RPMI8226 (cell line): ENCODE measurements at places on chromosomes 12 and 14.

GRCh38 chr14:24401810-24402702 lies 3.3 kb downstream of the NYNRIN start:
- no peak for DNase-seq

- DNase-seq: no peak
These were observed 1241.4 kb upstream of the TMEM132C start for GRCh38 chr12:127025545-127025944.

DNA sequence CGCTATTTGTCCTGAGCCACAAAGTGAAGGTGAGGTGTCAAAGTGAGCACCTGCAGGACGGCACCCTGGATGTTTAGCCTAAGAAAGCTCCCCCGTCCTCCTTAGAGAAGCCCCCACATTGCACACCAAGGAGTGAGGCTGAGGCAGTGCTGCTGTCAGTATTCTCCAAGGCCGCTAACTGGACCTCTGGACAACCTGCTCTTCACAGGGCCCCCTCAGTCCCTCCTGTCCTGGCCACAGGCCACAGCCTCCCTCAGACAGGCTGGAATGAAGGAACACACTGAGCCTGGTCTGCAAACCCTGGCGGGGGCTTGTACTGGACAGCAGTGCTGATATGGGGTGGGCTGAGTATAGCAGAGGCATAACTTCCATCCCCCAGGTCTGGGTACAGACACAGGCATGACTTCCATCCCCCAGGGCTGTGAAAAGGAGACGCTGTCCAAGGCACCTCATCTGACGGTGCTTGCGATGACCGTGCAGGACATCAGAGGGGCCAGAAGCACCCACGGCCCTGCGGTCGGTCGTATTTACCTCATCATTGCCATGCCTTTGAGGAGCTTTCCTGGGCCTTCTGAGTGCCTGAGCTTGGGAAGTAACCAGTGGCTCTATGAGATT lies 82.4 kb upstream of the DIO3 start:
- no peak for DNase-seq

GRCh38 chr12:52370926-52371608 lies 3.8 kb upstream of the KRT85 start:
- no peak for DNase-seq

DNA sequence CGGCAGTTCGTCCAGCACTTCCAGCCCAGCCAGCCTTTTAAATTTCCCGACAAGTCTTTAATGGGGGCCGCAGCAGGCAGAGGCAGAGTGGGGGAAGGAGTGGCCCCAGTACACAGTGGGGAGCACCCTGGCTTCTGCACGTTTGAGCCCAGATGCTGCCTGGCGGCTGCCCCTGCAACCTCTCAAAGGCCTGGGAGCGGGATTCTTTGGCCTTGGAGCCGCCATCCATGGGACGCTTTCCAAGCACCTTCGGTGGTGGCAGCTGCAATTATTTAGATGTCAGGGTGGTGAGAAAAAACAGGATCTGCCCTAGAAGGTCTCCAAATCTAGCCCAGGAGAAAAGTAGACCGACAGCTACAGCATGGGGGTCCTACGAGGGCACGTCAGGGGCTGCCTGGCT lies 46.0 kb downstream of the FAM222A start:
- no peak for DNase-seq

DNA sequence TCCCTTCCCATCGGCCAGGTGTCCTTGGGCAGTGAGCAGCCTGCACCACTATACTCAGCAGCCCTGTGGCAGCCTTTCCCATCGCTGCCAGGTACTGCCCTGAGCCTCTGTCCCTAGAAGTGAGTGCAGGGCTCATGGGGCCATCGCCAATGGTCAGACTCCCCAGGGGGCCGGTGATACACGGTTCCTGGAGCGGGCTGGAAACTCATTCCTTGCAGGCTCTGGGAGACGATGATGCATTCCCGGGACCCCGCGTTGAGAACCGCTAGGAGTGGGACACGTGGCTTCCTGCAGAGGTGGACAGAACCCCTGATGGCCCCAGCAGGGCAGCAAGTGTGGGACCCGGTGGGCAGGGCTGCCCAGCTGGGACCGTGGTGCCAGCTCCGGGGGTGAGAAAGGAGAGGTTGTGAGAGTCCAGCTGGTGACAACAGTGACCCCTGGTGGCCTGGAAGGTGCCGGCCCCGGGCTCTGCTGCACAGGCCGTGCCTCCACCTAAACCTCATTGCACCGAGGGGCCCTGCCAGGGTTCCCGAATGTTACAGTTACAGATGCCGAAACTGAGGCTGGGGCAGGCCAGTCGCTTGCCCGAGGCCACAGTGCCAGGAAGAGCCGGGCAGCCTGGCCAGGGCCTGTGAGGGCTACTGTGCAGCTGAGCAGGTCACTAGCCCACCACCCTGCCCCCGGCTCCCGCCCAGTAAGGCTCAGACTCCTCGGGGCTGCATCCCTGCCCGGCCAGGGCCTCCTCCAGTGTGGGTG lies 33.8 kb downstream of the FBRSL1 start:
- peak; percentile 60 for DNase-seq

GRCh38 chr12:50057000-50057841 lies at the start of gene ASIC1:
ASIC1 (plus strand) TSS chr12:50057596; CDS start chr12:50058767, 1,171 bp downstream.
- peak; percentile 49 for DNase-seq

- no peak for DNase-seq
These were observed 173.5 kb upstream of the DYRK2 start for GRCh38 chr12:67474934-67475620.

DNA sequence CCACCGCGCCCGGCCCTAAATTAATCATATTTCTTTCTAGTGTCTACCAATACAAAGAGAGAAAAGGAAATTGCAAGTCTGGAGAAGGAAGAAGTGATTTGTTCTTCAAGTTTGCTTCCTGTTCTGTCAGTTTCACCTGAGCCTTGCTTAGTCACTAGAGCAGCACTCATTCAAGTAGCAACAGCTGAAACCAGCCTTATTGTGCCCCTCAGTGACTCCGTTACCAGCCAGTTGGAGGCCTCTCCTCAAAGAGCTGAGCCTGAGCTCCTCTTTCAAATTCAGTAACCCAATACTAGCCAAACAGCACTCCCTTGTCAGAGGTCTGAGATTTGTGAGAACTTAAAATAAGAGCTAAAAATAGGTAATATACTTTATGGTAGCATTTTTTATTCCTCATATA lies 17.4 kb downstream of the PAWR start:
- no peak for DNase-seq

DNA sequence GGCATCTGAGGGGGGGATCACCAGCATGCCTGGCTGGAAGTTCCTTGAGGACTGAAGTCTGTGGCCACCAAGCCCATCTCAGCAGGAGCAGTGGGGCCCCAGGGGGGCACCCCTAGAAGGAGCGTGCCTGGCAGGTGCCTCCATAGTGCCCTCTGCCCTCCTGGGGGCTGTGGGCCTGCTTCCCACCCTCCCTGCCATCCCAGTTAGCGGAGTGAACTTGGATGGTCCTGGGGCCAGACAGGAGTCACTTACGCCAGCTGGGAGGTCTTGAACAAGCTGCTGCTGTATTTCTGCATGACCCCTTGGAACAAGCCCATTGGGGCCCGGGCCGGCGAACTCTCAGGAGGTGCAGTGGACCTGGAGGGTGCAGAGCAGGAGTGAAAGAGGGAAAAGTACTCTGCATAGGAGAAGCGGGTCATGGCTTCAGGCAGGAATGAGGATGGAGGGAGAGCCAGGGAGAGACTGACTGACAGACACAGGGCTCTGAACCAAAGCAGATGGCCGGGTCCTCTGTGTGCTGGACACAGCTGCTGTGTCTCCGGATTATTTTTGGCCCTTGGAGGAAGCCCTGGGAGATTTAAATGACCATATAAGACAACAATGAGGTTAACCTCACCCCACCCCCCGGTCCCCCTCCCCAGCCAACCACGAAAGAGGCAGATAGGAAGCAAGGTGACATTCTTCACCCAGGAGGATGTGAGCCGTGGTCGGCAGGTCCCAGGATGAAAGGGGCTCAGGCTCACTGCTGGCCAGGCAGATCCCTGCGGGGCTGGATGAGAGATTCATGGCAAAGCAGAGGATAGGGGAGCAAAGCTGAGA lies 19.6 kb downstream of the ASB2 start:
- DNase-seq: no peak

DNA sequence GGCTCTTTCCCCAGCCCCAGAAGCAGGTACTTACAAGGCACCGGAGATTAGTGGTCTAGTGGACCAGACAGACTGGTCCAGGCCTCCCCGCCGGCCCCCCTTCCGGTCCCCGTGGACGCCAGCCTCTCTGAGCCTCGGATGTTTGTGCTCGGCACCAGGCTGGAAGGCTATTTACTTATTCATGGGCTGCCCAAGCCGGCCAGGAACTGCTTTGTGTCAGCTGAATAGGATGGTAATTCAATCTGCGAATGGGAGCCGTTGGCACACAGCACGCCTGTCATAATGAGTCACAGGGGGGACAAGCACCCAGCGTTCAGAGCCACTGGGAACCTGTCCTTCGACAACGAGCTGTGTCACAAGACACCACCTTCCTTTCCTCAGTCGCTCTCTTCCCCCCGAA lies 82.3 kb downstream of the RIMBP2 start:
- no peak for DNase-seq
